Right atrium auricular region (tissue), 2 donors: ENCODE measurements at places on chromosomes 4 and X.

GRCh38 chr4:113742643-113743042 is 18.9 kb downstream of the CAMK2D start:
- DNase-seq: no peak

- no peak for DNase-seq
Measured at GRCh38 chrX:7164174-7164573, 16.2 kb upstream of the PUDP start.

DNA sequence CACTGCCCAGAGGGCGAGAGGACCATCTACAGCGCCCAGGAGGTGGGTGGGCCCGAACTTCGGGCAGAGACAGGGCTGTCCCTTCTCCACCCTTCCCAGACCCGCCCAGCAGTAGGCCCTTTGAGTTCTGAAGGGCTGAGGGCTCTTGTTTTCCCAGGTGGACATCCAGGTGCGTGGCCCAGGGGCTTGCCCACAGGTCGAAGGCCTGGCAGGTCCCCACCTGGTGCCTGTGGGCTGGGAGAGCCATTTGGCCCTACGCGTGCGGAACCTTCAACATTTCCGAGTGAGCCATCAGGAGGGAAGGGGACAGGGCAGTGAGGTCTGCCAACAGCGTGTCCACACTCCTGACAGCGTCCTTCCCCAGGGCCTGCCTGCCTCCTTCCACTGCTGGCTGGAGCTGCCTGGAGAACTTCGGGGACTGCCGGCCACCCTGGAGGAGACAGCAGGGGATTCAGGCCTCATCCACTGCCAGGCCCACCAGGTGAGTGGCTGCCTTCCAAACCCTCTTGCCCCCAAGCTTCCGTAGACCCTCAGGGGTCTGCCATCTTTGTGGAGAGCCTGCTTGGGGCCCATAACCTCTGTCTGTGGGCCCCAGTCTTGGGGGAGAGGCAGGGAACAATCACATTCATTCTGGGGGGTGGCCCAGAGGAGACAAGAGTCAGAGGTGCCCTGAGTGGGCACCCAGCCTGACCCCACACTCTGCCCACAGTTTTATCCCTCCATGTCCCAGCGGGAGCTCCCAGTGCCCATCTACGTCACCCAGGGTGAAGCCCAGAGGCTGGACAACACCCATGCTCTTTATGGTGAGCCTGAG is 6.8 kb downstream of the PLXNB3 start:
- no peak for DNase-seq

DNA sequence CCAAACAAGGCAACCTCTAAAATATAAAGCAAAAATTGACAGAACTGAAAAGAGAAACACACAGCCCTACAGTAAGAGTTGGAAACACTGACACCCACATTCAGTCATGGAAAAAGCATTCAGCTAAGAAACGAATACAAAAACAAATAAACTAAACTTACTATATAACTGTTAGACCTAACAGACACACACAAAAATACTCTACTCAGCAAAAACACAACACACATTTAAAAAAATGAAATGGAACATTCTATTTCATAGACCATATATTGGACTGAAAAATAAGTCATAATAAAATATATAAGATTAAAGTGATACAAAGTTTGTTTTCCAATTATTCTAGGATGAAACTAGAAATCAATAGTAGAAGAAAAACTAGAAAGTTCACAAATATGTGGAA is 488.8 kb upstream of the POU3F4 start:
- no peak for DNase-seq

DNA sequence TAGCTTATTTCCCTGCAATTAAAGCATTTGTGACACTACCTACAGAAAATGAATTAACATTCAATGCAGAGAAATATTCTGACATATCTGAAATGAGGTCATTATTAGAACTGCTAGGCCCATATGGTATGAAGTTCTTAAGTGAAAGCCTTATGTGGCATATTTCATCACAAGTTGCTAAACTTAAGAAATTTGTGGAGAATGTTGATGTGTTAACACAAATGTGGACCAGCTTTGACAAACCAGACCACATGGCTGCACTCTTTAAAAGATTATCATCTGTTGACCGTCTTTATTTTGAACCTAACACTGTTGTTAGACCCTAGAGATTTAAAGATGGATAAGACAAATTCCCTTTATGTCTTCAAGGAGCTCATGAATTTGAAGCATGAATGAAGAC is 1024.1 kb downstream of the RPA4 start:
- DNase-seq: no peak

- no peak for DNase-seq
Measured at GRCh38 chr4:8470451-8471024, 30.0 kb downstream of the TRMT44 start.

DNA sequence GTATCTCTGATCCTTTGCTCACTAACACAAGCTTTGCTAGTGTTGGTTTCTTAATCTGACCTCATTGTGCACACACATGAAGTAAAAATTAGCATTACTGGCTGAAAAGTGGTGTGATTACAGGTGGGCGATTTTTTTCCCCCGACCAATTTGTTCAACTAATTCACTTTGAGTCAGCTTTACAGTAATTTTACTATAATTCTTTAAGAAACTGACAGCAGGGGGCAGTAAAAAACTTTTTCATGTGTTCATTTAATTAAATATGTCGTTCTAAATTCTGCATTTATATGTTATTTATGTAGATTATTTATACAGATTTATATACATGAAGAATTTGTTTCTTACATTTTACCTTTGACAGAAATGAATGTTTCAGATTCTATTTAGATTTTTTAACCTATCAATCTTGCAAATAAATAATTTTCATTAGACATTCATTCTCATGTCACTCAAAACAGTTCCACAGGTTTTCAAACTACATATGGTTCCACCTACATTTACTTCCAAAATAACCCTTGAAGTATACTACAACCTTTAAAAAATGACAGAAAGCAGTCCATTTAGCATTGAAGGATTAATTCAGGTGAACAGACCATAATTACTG is 17.5 kb downstream of the PALLD start:
- no peak for DNase-seq

GRCh38 chr4:184815046-184815877 is 10.5 kb downstream of the ACSL1 start:
- peak; percentile 85 for DNase-seq

- DNase-seq: no peak
Measured at GRCh38 chr4:94523617-94524016, 71.9 kb downstream of the PDLIM5 start.

GRCh38 chrX:110964786-110965185 is 131.2 kb upstream of the PAK3 start:
- DNase-seq: no peak
